ENCODE measurements at places on chromosomes 6 and 20.

DNA sequence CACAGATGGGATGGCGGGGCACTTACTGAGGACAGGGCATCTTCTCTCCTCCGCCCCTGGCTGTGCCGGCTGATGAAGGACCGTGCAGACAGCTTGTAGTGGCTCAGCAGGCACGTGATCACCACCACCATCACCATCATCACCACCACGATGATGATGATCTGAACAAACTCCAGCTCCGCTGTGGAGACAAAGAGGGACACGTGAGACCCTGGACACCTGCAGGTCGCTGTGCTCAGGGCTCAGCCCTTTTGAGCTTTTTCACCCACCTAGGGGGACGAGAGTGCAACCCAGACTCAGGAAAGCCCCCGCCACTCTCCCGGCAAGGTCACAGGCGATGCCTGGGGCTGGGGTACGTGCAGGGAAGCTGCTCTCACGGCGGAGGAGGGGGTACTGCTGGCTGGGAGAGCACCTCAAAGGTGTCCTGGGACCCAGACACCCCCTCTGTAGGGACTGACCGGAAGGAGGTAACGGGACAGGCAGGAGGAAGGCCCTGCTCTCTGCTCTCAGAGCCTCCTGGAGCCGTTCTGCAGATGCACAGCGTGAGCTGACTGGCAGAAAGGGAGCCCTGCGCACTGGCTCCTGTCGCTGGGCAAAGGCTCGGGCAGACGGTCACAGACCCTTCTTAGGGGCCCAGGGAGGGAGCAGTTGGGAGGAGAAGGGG, 39.4 kb upstream of the ZBP1 start:
- no peak for DNase-seq

DNA sequence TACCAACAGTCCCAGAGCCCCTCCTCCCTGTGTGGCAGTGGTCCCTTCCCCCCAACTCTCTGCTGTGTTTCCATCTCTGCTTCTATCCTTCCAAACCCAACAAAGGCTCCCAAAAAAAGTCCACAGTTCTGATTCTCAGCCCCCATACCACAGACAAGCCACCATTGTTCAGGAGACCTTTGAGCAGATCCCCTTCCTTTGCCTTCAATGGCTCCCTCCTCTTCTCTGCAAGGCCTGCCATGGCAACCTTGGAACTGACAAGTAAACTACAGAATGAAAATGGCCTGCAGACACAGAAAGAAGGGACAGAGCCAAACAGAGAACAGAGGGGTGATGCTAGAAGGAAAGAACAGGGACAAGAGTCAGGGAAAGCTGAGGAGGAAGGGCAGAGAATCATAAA, 23.2 kb downstream of the OR2H2 start:
- DNase-seq = no peak

DNA sequence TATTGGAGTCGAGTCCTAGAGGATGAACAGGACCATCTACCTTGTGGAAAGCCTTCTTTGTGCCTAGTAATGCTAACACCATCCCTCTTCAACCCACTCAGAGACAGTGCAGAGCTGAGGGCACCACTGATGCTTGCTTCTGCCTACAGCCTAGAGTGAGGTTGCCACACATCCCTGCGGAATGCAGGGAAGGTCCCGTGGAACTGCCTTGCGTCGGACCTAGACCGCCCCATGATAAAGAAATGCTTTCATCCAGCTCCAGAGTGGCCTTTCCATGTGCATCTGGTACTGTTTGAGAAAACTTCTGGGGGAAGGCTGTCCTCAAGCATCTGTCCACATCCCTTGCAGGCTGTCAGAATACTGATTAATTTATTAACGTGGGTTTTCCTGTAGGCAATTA, 168.4 kb downstream of the PHACTR1 start:
- DNase-seq = no peak

DNA sequence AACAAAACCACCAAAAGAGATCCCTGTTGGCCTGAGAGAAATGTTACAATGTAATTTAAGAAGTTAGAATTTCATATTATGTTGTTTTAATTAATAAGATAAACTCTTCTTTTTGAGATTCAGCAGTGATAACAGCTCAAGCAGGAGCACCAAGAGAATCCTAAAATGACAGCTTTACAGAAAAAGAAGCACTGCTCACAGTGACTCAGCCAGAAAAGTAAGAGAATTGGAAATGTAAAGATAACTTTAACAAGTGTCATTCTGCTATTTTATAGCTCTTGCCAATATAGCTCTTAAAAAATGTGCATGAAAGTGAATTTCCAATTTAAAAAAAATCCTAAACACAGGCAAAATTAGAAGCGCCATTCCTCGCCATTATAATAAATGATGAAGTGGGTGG, 111.3 kb downstream of the UBE3D start:
- no peak for DNase-seq

DNA sequence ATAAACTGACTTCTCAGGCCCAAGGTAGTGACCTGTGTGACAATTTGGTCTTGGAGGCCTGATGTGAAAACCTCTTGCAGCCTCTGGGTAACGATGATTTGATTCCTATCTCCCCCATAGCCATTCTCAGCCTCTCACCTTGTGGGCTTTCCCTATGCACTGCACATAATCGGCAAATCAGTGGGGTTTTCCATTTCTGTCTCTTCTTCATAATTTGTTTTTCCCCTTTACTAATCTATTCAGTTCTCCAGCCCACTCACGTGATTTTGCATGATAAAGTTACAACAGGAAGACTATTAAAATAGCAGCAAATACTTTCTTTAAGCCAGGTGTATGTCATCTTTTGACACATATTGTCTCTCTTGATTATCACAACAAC, 893.7 kb downstream of the TFAP2A start:
- DNase-seq = no peak

- DNase-seq = no peak
Measured at GRCh38 chr6:138728662-138729061, 44.9 kb upstream of the CCDC28A start.

DNA sequence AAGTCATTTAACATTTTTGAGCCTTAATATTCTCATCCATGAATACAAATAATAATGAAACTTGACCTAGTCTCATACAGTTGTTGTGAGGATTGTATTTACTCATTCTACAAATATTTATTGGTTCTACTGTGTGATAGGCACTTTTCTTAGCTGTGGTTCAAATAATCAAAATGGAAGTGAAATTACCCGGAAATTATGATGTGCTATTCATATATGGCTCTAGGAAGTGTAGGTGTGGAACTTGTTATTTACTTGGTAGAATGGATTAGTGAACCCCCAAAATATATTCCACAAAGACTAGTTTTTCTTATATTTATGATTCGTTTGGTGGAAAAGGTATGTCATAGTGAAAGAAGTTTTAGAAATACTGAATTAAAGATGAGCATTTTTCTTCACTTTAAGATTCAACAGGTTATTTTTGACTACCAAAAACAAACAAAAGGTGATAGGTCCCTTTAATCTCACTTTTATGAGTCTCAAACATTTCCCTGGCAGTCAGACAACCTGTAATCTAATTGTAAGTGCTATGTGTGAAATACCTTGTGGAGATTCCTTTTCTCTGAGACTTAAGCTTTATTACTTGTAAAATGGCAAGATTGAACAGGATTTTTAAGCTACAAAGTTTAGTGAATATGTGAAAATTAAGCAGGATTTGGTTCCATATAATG, 77.8 kb downstream of the STXBP5 start:
- DNase-seq = no peak

- no peak for DNase-seq
Measured at GRCh38 chr6:84137051-84137375, 90.4 kb downstream of the CEP162 start.

DNA sequence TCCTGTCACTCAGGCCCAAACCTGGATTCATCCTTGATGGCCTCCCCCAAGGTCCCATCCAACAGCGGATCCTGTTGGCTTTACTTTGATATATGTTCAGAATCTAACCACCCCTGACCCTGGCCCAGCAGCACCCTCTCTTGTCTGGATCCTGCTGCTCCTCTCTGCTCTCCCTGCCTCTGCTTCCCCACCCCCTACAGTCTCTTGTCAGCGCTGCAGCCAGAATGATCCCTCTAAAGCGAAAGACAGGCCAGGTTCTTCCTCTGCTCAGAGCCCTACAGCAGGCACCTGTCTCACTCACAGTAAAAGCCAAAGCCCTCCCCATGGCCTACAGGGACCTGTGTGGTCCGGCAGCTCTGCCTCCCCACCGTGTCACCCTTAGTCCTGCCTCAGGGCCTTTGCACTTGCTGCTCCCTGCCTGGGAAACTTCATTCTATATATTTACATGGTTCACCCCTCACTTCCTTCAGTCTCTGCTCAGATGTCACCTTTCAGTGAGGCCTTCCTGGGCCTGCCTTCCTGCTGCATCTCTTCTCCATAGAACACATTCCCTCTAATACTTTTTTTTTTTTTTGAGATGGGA, 37.4 kb upstream of the KCNB1 start:
- no peak for DNase-seq

DNA sequence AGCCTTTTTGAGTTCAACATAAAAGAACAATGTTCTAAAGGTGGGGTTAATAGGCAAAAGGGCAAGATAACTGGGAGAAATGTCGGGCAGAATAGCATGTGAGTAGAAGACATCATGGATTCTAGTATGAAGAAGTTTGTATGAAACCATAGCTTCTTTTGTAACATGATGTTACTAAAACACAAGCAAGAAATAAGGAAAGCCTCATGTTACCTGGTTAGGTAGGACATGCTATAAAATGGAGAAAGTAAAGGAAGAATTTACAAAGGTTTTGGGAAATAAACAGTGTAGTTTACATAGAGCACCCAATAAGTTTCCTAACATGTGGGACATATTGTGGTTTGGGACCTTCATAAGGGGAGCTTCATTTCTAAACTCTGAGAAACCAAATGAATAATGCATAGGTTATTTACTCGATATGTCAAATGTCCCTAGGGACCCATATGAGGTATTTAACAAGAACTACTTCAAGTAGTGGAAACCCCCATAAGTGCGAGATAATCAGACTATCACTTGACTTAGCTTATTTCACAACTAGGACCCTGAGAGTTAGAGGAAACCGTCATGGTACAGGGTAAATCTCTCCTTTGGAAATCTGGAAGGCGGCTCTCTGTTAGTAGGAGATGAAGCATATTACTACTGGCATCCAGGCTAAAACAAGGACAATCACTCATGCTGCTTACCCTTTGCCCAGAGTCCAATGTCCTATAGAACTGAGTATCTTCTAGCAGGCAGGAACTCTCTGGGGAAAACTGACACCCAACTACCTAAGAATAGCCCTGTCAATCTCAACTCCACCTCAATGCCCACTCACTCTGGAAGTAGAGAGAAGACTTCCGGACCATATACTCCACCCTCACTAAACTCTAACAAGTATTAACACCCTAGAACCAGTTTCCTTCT, 57.5 kb downstream of the ILRUN start:
- no peak for DNase-seq

DNA sequence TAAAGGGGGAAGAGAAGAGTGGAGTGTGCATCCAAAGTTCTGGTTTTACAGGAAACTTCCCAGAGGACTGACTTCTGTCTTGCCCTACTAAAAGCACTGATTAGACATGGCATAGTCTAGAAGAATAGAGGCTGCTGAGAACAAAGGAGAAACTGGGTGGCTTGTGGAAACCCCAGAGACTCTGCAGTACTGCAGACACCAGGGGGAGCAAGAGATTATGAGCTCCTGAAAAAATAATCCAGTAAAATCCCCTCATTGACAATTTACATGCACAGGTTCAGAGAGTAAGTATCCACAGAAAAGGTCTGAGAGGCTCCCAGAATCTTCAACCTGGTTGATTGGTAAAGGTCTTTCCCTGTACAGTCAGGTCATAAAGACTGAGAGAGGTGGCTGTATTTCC, 48.7 kb upstream of the CLVS2 start:
- no peak for DNase-seq

DNA sequence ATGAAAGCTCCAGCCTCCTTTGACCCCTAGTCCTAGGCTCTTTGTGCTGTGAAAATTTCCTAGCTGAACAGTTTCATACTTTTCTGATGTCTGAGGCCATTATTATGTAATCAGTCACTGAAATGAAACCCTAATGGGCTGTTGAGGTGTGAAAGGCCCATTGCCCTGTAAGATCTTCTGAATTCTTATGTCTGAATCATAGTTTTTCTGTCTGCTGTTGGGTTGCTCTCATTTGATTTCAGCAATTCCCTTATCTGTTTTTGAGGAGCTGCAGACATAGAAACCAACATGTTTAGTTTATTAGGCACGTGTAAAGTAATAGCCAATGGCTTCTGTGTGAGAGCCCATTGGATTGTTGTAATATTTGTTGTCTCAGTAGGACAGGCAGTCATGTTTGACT, 118.1 kb downstream of the EYA4 start:
- DNase-seq = no peak

DNA sequence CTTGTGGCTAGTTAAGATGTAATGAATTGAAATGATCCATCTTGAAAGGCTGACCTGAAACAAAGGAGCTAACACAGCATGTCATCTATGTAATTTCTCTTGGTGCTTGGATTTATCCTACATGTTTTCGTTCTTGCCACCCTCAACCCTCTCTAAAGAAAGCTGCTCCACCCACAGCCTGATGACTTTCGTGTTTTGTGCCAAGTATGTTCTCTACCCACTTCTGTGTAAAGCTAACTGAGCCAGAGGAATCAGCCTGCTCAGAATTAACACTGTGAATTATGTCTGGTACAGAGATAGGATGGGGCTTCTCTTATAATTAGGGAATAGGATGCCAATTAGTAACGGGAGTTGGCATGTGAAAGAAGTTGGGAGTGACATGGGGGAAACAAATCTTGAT, 67.9 kb upstream of the MLIP start:
- no peak for DNase-seq

GRCh38 chr6:68915586-68915985, 280.5 kb downstream of the ADGRB3 start:
- no peak for DNase-seq

- DNase-seq = no peak
Measured at GRCh38 chr6:17962436-17963031, 24.9 kb downstream of the KIF13A start.

All from cerebellar nuclear complex (tissue), 1 donor.